Adrenal gland (tissue), 19 donors: ENCODE measurements at places on chromosomes 6 and 20. TPM values are rescaled to one million over a fixed set of nuclear protein-coding genes. Genes with fewer than 3 reads are reported as not detected.

DNA sequence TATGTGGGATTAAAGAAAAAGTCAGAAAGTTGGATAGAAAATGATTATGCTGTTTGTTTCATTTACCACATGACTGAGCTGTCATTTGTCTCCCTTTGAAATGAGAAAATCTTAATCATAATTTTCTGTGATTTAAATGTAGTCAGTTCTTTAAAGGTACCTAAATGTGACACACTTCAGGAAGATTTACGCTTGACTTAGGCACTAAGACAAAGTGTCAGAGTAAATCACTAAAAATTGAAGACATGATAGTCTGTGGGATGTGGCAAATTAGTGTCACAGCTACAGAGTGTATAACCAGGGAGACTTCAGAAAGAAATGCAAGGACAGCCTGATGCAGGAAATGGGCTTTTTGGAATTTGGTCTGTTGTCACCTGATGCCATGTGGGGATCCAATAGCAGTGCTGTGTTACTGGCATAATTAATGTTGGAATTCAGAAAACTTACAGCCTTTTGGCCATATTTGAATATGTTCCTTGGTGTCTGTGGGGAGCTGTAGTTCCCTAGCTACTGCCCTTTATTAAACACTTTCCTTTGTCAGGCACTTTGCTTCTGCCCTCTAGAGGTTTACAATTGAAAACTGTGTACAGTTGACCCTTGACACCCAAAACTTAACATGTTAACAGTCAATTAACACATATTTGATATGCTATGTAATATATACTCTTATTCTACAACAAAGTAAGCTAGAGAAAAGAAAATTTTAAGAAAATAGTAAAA lies 493.8 kb downstream of the UTRN start:
- no peak for DNase-seq
- H3K27ac ChIP-seq: no peak overlapping the region
- no peaks in the 10 kb centered on the region for H3K4me1 ChIP-seq
- no peaks in the 10 kb centered on the region for H3K27me3 ChIP-seq
- H3K36me3 ChIP-seq: no peaks in the 10 kb centered on the region
- H3K4me3 ChIP-seq: no peak overlapping the region

GRCh38 chr6:36290668-36291620 lies 21.1 kb downstream of the PNPLA1 start:
- H3K4me1 ChIP-seq: peaks cover 16% of the 10 kb centered on the region
- peak; percentile 91 for DNase-seq
- H3K27me3 ChIP-seq: no peaks in the 10 kb centered on the region
- no peak overlapping the region for H3K4me3 ChIP-seq

- H3K4me3 ChIP-seq: no peak overlapping the region
- H3K36me3 ChIP-seq: no peaks in the 10 kb centered on the region
- no peaks in the 10 kb centered on the region for H3K27me3 ChIP-seq
- no peak overlapping the region for H3K27ac ChIP-seq
- H3K4me1 ChIP-seq: no peaks in the 10 kb centered on the region
- no peak for DNase-seq
Observed at GRCh38 chr6:135306740-135307420, 125.8 kb downstream of the MYB start.

DNA sequence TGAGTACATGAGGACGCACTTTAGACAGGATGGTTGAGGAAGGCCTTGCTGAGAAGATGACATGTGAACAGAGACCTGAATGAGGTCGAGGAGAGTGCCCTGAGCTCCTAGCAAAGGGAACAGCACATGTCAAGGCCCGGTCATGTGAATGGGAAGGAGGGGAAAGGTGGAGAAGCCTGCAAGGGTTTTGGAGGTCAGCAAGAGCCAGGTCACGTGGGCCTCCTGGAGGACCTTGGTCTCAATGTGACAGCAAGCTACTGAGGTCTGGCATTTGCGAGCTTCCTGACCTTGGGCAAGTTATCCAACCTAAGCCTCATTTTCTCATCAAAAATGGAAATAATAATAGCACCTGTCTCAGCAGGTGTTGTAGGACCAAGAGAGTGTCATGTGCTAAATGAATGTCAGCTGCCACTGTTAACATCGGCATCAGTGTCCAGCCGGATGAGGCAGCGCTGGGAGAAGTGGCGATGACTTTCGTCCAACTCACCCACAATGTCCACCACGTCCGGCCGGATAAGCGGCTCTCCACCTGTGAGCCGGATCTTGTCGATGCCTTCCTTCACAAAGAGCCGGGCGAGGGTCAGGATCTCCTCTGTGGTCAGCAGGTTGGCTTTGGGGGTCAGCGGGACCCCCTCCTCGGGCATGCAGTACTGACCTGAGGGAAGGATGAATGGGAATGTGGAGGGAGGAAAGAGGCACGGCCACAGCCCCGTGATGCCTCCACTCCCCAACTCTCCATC lies 8.9 kb downstream of the MOCS1 start:
- no peaks in the 10 kb centered on the region for H3K27me3 ChIP-seq
- peaks cover 26% of the 10 kb centered on the region for H3K4me1 ChIP-seq
- H3K27ac ChIP-seq: no peak overlapping the region
- H3K4me3 ChIP-seq: no peak overlapping the region
- H3K36me3 ChIP-seq: no peaks in the 10 kb centered on the region

DNA sequence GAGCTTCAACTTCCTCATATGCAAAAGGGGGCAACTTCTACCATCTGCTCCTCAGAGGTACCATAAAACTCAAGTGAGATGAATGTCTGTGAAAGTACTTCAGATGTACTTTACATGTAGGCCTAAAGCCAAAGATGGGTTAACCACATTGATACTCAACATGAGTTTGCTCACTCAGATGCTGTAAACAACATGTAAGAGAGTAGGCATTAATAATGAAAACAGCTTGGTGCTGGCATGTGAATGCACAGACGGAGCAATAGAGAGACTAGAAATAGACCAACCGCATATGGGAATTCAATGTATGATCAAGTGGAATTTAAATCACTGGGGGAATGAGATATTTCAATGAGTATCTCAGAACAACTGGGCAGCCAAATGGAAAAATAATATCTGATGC lies 143.8 kb upstream of the CDYL start:
- H3K27ac ChIP-seq: no peak overlapping the region
- no peaks in the 10 kb centered on the region for H3K36me3 ChIP-seq
- H3K27me3 ChIP-seq: no peaks in the 10 kb centered on the region
- no peak for DNase-seq

GMPR gene
- total RNA-seq: 30.0 TPM

DNA sequence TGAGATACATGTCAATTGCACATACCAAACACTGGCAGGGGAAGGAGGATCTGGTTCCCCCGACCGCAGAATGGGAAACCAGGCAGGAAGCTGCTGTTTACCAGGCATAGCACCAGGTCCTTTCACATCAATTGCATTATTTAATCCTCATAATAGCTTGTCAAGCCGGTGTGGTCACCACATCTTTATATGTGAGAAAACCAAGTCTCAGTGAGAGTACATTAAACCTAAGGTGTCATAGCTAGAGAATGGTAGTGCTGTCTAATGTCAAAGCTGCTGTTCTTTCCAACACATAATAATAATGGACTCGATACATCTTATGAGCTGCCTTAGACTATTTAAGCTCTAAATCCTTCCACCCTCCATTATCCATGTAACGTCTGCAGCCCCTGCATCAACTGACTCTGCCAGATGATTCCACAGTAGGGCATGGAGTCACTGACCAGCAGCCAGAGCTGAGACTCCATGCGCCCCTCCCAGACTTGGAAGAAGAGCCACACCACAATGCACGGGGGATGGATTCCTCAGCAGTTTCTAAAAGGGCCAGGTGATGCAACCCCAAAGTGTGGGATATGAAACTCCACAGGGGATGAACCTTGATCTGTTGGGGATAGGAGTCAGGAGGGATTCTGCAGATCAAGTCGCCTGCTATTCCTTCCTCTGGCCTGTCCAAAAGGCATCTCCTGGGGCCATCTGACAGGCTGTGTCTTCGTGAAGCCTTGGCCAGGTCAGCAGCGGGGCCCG lies 71.8 kb downstream of the GPR6 start:
- no peak for DNase-seq
- no peaks in the 10 kb centered on the region for H3K36me3 ChIP-seq
- H3K27ac ChIP-seq: no peak overlapping the region
- no peaks in the 10 kb centered on the region for H3K4me1 ChIP-seq

WFDC5 gene
- total RNA-seq: not detected

TDRD6 gene
- total RNA-seq: 0.79 TPM

FABP7 gene
- total RNA-seq: not detected

GRCh38 chr6:148109732-148110131 lies 232.9 kb upstream of the SASH1 start:
- H3K27me3 ChIP-seq: no peaks in the 10 kb centered on the region
- H3K4me3 ChIP-seq: no peak overlapping the region
- H3K4me1 ChIP-seq: no peaks in the 10 kb centered on the region
- no peak for DNase-seq

DNA sequence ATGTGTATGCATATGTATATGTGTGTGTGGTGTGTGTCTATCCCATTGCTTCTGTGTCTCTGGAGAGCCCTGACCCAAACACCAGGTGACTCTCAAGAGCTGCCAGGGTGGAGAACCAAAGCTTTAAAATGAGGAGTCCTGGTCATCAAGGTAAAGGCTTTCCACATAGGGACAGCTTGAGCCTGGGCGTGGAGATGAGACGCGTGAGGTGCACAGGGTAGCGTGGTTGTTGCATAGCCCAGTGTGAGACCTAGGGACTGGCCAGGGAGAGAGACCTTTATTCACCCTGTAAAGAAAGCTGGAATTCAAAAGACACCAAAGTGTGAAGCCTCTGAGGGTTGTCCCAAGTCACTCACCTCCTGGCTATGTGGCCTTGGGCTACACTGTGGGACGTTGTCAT lies 149.1 kb downstream of the SYCP2 start:
- peaks cover 3% of the 10 kb centered on the region for H3K27me3 ChIP-seq
- no peaks in the 10 kb centered on the region for H3K4me1 ChIP-seq
- no peak overlapping the region for H3K27ac ChIP-seq
- no peaks in the 10 kb centered on the region for H3K36me3 ChIP-seq
- H3K4me3 ChIP-seq: no peak overlapping the region
- no peak for DNase-seq

GRCh38 chr20:34316196-34316814 lies 13.2 kb upstream of the AHCY start:
- no peak overlapping the region for H3K27ac ChIP-seq
- H3K27me3 ChIP-seq: no peaks in the 10 kb centered on the region
- peaks cover 3% of the 10 kb centered on the region for H3K4me1 ChIP-seq

RAET1L gene
- total RNA-seq: not detected

CLDN20 gene
- not detected for total RNA-seq

FAM83B gene
- not detected for total RNA-seq

- H3K27ac ChIP-seq: no peak overlapping the region
- H3K27me3 ChIP-seq: no peaks in the 10 kb centered on the region
- H3K36me3 ChIP-seq: no peaks in the 10 kb centered on the region
- no peak overlapping the region for H3K4me3 ChIP-seq
Observed at GRCh38 chr20:64115171-64115911, 8.0 kb upstream of the NPBWR2 start.

TPBG gene
- 5.1 TPM for total RNA-seq

- H3K36me3 ChIP-seq: no peaks in the 10 kb centered on the region
- no peaks in the 10 kb centered on the region for H3K4me1 ChIP-seq
- no peaks in the 10 kb centered on the region for H3K27me3 ChIP-seq
Observed at GRCh38 chr20:47405775-47406325, 49.4 kb upstream of the ZMYND8 start.

- no peaks in the 10 kb centered on the region for H3K36me3 ChIP-seq
- no peaks in the 10 kb centered on the region for H3K27me3 ChIP-seq
- no peaks in the 10 kb centered on the region for H3K4me1 ChIP-seq
- no peak overlapping the region for H3K4me3 ChIP-seq
- DNase-seq: no peak
Observed at GRCh38 chr6:30019819-30020218, 41.2 kb upstream of the POLR1H start.

DNA sequence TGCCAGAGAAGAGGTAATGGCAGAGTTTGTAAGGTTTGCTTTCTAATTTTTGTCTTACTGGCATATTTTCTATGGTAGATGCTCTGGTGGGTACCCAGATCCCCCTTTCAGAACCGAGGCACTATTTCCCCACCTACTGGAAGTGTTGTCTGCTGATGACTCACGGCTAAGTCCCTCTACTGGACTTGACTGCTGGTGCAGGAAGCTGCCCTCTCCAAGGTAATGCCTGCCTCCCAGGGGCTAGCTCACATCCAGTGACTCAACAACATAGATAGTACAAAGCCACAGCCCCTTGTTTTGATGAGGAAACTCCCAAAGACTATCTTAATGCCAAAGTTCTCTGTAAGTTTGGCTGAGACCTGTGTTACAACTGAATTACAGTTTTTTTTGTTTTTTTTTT lies 285.4 kb upstream of the FLRT3 start:
- no peaks in the 10 kb centered on the region for H3K36me3 ChIP-seq
- no peaks in the 10 kb centered on the region for H3K27me3 ChIP-seq
- DNase-seq: peak; percentile 69

DNA sequence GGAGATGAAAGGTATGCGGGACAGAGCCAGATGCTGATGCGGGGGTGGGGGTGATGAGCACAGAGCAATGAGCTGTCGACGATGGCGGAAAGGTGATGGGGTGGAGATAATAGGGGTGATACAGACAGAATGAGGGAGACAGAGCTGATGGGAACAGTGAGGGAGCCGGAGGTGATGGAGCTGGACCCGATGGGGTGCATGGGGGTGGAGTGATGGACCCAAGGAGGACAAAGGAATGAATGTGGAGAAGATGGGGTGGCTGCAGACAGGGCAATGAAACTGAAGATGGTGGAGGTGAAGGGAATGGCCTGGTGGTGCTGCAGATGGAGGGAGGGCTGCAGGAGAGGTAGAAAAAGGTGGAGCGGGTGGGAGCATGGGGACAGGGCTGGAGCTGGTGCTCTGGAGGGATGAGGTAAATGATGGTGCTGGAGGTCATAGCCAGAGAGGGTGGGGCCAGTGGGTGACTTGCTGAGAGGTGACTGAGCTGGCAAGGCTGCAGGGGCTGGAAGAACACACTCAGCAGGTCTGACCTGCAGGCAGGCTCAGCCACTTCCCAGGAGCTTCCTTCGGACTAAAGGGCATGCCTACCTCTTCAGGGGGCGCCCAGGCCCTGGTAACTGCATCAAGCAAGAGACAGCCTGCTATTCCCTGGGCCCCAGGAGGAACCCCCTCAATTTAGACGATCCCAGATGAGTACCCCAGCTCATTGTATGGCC lies 6.0 kb upstream of the FOXS1 start:
- no peak for DNase-seq
- H3K27me3 ChIP-seq: no peaks in the 10 kb centered on the region
- H3K4me3 ChIP-seq: no peak overlapping the region

MICB gene
- total RNA-seq: 3.0 TPM

- no peak for DNase-seq
- no peaks in the 10 kb centered on the region for H3K27me3 ChIP-seq
- no peak overlapping the region for H3K4me3 ChIP-seq
- peaks cover 31% of the 10 kb centered on the region for H3K4me1 ChIP-seq
- no peaks in the 10 kb centered on the region for H3K36me3 ChIP-seq
Observed at GRCh38 chr20:38055294-38055693, 21.7 kb downstream of the RPRD1B start.
